ENCODE measurements at places on chromosomes 11 and 22.

- DNase-seq, result no peak
These were observed 1419.8 kb upstream of the TENM4 start for GRCh38 chr11:80860632-80861031.

DNA sequence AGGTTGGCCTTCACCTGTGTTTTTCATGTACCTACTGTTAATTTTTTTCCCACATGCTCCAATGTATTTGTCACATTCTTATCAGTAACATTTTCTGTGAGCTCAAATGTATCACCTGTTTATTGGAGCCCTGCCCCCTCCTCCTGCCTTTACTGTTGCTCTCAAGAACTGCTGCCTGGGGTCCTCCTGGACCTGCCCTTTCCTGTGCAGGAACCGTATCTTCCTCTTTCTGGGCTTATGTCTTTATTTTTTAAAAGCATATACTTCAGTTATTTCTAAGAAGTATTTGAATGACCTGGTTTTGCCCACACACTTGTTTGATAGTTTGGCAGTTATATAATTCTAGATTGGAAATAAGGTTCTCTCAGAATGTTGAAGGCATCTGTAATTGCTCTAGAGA lies 5.9 kb downstream of the FAM118B start:
- no peak for DNase-seq

DNA sequence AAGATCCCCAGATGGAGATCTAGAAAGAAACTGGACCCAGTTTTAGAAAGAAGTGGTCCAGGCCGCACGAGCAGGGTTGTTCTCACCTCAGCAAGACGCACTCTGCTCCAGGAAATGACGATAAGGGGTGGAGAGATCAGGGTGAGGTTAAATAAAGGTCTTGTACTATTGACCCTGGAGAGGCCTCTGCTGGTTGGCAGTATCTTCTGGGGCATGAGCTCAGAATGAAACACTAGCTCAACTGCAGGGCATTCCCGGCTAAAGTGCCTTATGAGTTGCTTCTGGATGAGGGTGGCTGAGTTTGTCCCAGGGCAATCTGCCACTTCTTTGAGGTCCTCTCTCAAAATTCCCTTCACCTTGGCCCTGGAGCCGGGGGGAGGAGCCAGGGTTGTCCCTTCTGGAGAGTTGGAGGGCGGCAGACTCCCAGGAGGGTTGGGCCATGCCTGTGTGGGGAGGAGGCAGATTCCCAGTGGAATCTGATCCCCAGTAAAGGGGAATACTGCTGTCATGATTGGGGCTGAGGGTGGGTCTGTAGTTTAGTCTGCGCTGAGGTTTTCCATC lies 10.9 kb downstream of the USP2 start:
- DNase-seq, result no peak

DNA sequence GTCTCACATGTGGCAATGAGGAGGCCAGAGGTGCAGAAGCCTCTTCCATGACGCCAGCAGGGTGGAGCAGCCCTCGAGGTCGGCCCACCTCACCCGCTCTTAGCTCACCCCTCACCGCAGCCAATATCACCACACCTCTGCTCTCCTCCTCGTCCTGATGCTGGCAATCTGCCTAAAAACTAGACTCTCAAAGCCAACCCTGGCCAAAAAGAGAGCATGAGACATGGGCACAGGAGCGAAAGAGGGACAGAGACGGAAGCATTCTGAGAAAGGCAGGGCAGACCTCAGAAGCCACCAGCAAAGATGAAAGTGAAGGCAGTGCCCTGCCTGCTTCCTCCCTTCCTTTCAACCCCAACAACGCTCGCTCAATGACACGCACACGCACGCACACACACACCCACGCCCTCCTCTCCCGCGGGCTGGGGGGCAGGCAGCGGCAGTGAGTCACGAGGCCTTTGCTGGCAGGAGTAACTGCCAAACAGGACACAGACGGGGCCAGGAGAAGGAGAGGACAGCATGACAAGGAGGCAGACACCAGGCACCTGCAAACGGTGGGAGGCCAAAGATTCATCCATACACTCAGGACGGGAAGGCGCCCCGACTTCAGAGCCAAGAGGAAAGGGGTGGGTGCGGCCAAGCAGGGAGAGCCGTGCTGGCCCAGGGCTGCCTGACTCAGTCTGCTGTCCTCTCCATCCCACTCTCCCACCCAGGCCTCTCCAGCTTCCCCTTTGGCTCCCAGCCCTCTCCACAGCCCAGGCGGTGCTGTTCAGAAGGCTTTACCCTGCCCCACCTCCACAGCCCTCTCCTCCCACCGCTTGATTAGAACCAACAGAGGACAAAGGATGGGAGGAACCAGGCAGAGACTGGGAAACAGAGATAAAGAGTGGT lies 11.4 kb downstream of the IGSF9B start:
- DNase-seq, result no peak

GRCh38 chr11:4626207-4627099 lies 10.8 kb upstream of the OR51D1 start:
- DNase-seq, result peak; percentile 66

DNA sequence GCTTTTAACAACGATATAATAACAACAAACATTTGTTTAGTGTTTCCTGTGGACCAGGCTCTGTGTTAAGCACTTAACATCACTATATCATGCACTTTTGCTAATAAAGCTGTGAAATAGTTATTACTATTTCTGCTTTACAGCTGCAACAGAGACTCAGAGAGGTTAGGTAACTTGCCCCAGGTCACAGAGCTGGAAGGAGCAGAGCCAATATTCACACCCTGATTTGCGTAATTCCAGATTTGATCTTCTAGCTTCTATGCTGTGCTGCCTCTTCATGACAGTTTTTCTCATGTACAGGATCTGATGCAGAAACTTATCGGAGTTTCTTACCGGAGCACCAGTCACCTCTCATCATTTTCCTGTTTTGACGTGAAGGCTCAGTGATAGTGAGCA lies 33.6 kb upstream of the EHF start:
- no peak for DNase-seq

- DNase-seq, result no peak
These were observed 62.4 kb upstream of the POU2AF1 start for GRCh38 chr11:111441443-111441842.

GRCh38 chr11:39374963-39375698 lies 2084.3 kb downstream of the LRRC4C start:
- DNase-seq, result peak; percentile 32

DNA sequence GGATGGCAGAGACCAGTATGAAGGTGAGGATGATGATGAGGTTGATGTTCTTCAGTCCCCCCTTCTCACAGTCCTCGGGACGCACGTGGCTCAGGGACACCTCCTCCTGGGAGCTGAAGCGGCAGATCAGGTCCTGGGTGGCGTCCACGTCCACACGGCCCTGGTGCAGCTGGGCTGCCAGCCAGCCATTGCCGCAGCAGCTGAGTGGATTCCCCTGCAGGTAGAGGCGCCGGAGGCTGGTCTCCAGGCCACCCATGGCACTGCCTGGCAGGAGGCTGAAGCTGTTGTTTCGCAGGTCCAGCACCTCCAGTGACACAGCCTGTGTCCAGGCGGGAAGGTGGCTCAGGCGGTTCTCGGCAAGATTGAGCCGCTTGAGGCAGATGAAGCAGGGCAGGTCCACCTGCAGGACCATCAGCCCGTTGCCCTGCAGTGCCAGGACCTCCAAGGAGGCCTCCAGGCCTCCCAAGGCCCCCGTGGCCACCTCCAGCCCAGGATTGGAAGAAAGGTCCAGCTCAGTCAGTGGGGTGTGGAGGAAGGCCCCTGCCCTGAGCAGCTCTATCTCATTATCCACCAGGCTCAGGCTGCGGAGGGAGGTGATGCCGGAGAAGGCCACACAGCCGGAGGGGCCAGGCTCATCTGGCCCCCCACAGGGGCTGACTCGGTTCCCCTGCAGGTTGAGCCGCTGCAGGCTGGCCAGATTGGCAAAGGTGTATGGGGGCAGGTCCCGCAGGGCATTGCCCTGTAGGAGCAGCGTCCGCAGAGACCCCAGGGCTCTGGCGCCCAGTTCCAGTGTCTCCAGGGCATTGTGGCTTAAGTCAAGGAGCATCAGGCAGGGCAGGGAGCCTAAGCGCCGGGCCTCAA lies 10.6 kb downstream of the LRRC32 start:
- no peak for DNase-seq

GRCh38 chr11:3834664-3835461 lies 5.9 kb downstream of the RHOG start:
- no peak for DNase-seq

DNA sequence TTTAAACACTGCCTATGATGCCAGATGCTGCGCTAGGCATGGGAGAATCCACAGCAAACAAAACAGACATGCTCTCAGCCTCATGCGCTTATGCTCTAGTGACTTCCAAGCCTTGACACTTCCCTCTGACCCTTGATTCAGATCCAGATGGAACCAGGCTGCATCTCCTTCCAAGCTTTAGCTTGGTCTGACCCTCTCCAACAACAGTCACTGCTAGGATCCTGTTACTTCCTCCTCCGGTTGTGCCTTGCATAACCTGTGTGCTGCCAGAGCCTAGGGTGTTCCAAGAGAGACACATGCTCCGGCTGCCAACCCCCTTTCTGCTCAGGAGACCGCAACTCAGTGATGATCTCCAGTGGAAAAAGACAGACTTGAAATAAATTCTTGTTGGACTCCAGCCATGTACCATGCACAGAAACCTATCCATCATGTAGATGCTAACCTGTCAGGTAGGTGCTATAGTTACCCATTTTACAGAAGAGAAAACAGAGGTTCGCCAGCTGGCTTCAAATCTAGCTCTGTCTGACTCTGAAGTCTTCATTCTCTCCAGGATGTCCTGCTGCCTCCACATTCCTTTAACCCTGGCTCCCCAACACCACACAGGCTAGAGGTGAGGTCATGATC lies 136.3 kb upstream of the TEAD1 start:
- DNase-seq, result no peak

- DNase-seq, result peak; percentile 20
These were observed 46.3 kb upstream of the SYT13 start for GRCh38 chr11:45332276-45332934.

GRCh38 chr22:19942157-19943081 lies 801 bp upstream of the TXNRD2 start:
- DNase-seq, result no peak

GRCh38 chr11:57406337-57406904 lies 16.0 kb upstream of the PRG2 start:
- no peak for DNase-seq

- DNase-seq, result no peak
These were observed 72.0 kb downstream of the LARGE1 start for GRCh38 chr22:33848251-33848650.

GRCh38 chr11:29641201-29641600 lies 375.6 kb downstream of the KCNA4 start:
- DNase-seq, result no peak

- no peak for DNase-seq
These were observed 429.6 kb downstream of the METTL15 start for GRCh38 chr11:28537822-28538221.

GRCh38 chr11:94774345-94774744 lies 6.2 kb downstream of the AMOTL1 start:
- no peak for DNase-seq

GRCh38 chr11:72425053-72425980 lies 9.0 kb downstream of the CLPB start:
- DNase-seq, result no peak

DNA sequence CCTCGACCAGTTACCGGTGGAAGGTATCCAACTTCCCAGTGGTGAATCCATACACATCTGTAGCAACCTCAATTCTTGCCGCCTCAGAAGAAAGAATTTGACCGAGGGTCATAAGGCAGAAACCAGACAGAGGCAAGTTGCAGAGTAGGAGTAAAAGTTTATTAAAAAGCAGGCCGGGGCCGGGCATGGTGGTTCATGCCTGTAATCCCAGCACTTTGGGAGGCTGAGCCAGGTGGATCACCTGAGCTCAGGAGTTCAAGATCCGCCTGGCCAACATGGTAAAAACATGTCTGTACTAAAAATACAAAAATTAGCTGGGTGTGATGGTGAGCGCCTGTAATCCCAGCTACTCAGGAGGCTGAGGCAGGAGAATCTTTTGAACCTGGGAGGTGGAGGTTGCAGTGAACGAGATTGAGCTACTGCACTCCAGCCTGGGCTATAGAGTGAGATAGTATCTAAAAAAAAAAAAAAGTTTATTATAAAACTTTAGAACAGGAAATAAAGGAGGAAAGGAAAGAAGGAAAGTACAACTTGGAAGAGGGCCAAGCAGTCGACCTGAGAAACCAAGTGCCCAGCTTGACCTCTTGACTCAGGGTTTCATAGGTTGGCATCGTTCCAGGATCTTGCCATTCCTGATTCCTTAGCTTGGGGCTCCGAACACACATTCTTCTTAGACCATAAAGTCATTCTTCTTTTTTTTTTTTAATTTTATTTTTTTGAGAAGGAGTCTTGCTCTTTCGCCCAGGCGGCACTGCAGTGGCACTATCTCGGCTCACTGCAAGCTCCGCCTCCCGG lies 27.8 kb downstream of the RGL4 start:
- no peak for DNase-seq

- DNase-seq, result no peak
These were observed 9.9 kb downstream of the PRR5 start for GRCh38 chr22:44711690-44712555.

DNA sequence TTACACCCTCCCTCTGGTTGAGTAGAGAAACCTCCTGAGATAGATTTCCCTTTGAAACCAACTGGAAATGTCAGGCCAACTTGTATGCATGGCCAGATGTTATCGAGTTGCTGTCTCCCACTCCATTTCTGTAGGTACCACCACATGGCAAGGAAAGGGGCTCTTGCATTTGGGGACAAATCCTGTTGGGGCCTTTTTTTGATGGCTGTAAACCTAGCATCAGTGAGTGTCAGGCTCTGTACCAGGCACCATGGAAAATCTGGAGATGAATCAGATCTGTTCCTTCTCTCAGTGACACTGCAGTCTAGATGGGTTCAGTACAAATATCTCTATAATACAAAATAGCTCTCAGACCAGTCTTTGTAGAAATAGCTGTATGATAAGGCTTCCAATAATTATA lies 58.4 kb downstream of the TRAF6 start:
- no peak for DNase-seq

- no peak for DNase-seq
These were observed 95.3 kb upstream of the FGF3 start for GRCh38 chr11:69914286-69915150.

- no peak for DNase-seq
These were observed 114.4 kb downstream of the KIAA1671 start for GRCh38 chr22:25066861-25067435.

- peak; percentile 51 for DNase-seq
These were observed 128.9 kb downstream of the CCDC34 start for GRCh38 chr11:27234043-27234668.

- peak; percentile 27 for DNase-seq
These were observed 263.6 kb downstream of the CTTN start for GRCh38 chr11:70661761-70662501.

- DNase-seq, result no peak
These were observed 11.0 kb downstream of the TNKS1BP1 start for GRCh38 chr11:57313788-57314135.

- no peak for DNase-seq
These were observed 93.4 kb upstream of the BIRC3 start for GRCh38 chr11:102223859-102224258.

DNA sequence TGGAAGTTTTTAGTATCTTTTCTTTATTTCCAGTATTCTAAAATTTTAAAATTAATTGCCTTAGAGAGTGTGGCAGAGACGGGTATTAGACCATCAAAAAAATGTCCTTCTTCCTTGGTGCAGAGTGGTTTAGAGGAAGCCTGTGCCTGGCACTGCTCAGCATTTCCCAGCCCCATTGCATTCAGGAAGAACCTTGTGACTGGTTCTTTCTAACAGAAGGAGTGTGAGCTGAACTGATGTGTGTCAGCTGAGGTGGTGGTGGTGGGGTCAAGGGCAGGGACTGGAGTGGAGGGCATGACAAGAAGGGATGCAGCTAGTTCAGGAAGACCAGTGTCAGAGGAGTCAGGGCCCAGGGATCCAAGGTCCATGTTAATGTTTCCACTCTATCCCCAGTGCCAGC lies 58.7 kb upstream of the FDX1 start:
- DNase-seq, result no peak

Data from SK-N-DZ (cell line).